ENCODE measurements at places on chromosomes 3 and 15.

- no peak for DNase-seq
These were observed 29.5 kb downstream of the GYG1 start for GRCh38 chr3:149020839-149021252.

GRCh38 chr3:172799246-172799645 is 48.7 kb downstream of the ECT2 start:
- DNase-seq = no peak

GRCh38 chr3:178350763-178351162 is 185.5 kb upstream of the KCNMB2 start:
- no peak for DNase-seq

GRCh38 chr15:67422296-67422695 is 98.6 kb upstream of the C15orf61 start:
- no peak for DNase-seq

- no peak for DNase-seq
These were observed 315.0 kb upstream of the TPM1 start for GRCh38 chr15:62727501-62727900.

DNA sequence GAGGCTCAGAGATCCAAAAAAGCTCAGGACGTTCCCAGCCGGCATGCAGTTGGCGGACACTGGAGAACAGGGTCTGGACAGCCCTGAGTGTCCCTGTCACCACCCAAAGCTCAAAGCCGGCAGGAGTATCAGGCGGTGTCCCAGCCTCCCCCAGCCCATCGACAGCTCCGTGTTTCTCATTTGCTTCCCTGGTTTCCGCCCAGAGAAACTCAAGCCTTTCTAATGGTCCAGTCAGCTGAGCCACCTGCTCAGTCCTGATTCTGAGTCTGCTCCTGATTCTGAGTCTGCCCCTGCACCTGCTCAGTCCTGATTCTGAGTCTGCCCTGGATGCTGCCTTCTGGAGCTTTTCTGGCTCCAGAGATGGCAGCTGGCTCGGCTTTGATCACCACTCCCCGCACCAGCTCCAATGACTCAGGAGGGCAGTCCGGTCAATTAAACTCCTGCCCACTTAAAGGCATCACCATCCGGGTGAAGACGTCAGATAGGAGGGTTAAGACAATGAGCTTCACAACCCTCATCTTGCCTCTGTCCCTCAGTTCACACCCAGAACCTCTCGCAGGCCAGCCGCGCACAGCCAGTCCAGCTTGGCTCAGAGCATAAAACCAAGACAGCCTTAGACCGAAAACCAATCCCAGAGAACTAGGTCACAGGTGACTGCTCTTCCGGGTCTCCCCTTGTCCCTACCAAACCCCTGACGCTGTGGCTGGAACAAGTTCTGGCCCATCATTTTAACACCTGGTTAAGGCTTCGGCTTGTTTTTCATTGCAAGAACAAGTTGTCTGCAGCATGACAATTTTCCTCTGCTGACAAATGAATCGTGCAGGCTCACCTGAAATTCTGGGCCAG is 6.8 kb downstream of the PCSK6 start:
- no peak for DNase-seq

DNA sequence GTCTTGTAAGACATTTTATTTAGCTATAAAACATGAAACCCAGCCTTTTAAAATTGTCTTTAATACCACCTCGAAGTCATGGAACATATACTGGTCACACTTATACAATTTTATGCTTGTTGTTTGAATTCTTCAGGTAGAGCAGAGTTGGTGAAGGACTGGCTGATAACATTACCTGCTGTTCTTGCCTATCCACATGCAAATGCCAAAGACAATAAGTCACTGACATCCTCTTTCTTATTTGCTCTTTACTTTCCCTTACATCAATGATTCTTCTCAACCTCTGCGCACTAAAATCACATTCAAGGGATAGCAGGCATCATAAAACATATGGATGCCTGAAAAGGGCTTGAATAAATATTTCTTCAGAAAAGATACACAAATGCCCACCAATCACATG is 392.5 kb upstream of the ATP11B start:
- DNase-seq = no peak

Data from stimulated activated CD4-positive, alpha-beta T cell treated with anti-CD3 and anti-CD28 coated beads, Interleukin-2, amount 100 ng/mL, for 48 hours (primary cell).